Substantia nigra (tissue), 51 donors: ENCODE measurements at places on chromosomes 5 and 9.

- DNase-seq = no peak
Measured at GRCh38 chr5:98258939-98259338, 514.5 kb upstream of the RGMB start.

GRCh38 chr9:121915304-121915625 lies 177.8 kb downstream of the TTLL11 start:
- no peak for DNase-seq

GRCh38 chr5:77791356-77791755 lies 15.2 kb upstream of the TBCA start:
- DNase-seq = no peak

- no peak for DNase-seq
Measured at GRCh38 chr9:20117986-20118385, 329.1 kb upstream of the SLC24A2 start.

GRCh38 chr9:132531710-132532570 lies 50.5 kb upstream of the BARHL1 start:
- no peak for DNase-seq

- DNase-seq = no peak
Measured at GRCh38 chr9:17339156-17339555, 204.3 kb downstream of the CNTLN start.

- DNase-seq = no peak
Measured at GRCh38 chr5:109100971-109101370, 308.8 kb downstream of the PJA2 start.

DNA sequence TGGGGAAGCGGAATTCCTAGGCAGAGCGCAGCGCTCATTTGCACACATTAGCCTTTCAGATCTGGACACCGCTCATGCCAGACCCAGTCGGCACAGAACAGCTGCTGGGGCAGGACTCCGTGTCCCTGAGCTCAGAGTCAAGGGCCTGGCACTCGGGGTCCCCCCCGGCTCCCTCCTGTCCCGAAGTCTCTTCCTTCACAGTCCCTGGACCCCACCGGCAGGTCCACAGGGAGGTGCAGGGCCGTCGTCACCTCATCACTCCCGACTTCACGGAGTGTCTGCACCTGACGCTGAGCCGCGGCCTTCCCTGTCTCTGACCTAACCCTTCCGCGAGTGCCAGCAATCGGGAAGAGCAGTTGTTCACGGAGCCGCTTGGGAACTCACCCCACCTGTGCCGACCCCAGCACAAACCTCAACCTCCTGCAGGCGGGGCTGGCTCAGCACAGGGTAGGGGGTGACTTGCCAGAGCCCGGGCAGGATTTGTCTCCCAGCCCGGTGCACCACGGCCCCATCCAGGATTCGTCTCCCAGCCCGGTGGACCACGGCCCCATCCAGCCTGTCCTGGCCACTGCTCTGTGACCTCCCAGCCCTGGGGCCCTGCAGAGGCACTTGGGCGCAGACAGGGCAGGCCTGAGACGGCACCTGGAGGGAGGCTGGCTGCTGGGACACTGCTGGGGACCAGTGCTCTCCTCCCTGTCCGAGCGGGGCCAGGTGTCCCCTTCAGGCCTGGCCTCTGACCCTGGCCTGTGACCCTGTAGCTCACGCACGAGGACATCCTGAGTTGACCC lies 9.9 kb upstream of the SLC9A3 start:
- DNase-seq = no peak

- DNase-seq = no peak
Measured at GRCh38 chr5:92641031-92641962, 939.7 kb downstream of the NR2F1-AS1 start.

DNA sequence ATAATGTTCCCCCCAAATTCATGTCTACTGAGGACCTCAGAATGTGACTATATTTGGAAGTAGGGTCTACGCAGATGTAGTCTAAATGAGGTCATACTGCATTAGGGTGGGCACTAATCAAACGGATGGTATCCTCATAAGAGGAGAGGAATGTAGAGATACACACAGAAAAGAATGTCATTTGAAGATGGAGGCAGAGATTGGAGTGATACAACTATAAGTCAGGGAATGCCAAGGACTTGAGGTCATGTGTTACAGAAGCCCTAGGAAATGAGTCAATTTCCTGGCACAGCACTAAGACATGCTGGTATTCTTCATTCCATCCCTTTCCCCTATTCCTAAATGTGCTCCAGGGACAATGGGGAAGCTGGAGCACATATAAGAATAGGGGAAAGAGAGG lies 758 bp upstream of the PDCD1LG2 start:
- no peak for DNase-seq

DNA sequence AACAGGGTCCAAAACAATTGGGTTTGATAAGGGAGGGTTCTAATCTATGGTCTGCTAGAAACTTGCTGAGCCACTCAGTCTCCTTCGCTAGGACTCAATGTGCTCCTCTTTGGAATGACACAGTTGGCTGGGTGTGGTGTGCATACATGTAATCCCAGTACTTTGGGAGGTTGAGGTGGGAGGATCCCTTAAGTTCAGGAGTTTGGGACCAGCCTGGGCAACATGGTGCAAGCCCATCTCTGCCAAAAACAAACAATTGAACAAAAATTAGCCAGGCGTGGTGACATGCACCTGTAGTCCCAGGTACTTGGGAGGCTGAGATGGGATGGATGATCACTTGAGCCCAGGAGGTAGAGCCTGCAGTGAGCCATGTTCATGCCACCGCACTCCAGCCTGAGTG lies 2.7 kb upstream of the KIF4B start:
- DNase-seq = no peak
